Non-pigmented ciliary epithelial cell (primary cell): ENCODE measurements at places on chromosomes 1 and 21.

GRCh38 chr1:95948023-95948422, 714.0 kb downstream of the RWDD3 start:
- DNase-seq: no peak

GRCh38 chr1:112358798-112359408, 37.1 kb upstream of the CTTNBP2NL start:
- no peak for DNase-seq

DNA sequence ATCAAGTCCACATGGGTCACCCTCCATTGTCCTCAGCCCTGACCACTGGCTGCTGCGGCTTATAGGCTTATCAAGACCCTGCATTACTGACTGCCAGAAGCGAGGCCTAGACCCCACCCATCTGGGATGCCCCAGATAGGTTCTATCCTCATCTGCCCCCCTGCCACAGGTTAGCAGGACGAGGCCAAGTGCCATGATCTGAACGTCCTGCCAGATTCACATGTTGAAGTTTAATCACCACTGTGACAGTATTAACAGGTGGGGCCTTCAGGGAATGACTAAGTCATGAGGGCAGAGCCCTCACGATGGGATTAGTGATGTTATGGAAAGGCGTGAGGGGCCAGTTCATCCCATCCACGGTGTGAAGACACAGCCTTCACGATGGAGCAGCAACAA, 6.2 kb upstream of the CPLANE2 start:
- no peak for DNase-seq

GRCh38 chr1:185398599-185398998, 81.6 kb upstream of the IVNS1ABP start:
- DNase-seq: no peak

DNA sequence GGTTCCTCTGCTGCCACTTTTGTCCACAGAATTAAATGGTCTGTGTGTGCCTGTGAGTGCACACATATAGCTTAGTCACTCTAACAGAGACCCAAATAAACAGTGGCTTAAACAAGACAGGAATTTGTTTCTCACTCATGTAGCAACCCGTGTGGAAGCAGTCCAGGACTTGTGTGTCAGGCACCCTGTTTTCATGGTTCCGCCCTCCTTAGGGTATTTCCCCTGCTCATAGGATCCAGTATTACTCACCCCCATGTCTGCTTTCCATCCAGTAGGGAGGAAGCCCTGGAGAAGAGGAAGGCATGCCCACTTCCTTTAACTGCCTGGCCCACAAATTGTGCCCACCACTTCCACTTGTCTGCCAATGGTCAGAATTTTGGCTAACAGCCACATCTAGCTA, 41.3 kb upstream of the TACSTD2 start:
- DNase-seq: peak; percentile 91

- no peak for DNase-seq
Measured at GRCh38 chr1:180811886-180812285, 100.8 kb upstream of the KIAA1614 start.

- no peak for DNase-seq
Measured at GRCh38 chr1:10881046-10881445, 84.6 kb upstream of the CASZ1 start.

GRCh38 chr1:15936025-15936424, 39.9 kb downstream of the ZBTB17 start:
- no peak for DNase-seq

GRCh38 chr21:45618287-45618686, 25.2 kb upstream of the PCBP3 start:
- no peak for DNase-seq

DNA sequence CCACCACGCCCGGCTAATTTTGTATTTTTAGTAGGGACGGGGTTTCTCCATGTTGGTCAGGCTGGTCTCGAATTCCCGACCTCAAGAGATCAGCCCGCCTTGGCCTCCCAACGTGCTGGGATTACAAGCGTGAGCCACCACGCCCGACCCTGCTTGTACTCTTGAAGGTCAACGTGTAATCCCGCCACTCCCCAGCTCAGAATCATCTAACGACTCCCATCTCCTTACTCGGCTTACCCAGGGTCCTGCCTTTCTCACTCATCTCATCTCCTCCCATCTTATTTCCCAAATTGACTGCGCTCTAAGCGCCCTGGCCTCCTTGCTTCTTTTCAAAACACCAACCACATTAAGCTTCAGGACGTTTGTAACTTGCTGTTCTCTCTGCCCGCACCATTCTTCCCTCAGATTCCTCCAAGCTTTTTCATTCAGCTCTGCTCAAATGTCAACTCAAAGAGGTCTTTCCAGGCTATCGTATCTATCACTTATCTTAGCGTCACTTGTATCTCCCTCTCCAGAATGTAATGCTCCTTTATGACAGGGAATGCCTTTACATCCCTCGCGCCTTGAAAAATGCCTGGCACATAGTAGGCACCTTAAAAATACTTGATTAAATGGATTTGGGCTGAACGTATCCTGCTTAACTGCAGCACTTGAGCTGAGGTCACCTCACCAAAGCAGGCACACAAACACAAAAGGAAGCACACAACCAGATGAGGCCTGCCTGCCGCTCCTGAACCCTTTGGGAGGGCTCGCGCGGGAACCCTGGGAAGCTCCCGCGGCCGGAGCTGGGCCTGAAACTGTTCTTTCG, 1.4 kb upstream of the USP1 start:
- DNase-seq: no peak

DNA sequence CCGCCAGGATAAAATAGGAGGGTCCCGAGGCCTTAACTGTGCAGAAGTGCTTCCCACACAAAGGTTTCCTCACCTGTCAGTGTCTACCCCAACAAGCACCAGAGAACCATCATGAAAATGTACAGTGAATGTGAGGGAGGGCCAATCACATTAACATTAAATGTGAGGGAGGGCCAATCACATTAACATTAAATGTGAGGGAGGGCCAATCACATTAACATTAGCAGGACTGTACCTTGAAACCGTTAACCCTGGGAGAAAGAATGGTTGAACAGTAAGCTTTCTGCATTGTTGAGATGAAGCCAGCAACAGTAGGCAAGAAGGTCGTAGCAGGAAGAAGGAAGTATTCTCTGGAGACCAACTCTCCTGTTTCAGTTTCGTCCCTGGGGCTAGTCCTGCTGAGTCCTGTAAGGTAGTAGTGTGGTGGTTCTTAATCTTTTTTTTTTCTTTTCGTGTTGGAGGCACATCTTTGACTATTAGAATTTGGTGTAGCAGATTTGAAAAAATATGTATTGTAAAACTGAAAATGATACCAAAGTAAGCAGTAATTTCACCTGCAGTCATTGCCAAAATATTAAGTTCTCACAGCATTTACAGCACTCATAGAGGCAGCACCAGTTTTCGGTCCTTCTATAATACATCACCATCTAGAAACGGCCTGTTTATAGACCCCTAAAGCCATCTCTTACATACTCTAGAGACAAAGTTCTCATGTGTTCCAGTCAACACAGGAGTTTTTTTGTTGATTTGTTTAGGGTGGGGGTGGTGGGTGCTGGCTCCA, 98.6 kb upstream of the PPP2R5A start:
- DNase-seq: no peak

DNA sequence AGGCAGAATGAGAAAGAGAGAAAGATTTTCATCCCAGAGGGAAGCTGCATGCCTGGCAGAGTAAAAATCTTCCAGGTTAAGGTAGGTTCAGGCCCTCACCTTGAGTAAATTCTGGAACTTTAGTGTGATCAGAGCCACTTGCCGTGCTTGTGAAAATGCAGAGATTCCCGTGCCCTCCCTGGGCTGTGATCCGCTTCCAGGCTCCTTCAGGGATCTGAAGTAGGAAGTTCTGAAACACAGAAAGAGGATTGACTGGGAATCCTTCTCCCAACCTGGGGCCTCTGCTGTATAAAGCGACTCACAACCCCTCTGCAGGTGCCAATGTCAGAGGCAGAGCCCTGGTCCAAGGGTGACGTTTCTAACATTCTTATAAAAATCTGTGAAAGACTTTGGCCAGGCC, 26.6 kb downstream of the NUAK2 start:
- DNase-seq: no peak

GRCh38 chr1:147777694-147778093, 17.3 kb upstream of the GJA5 start:
- DNase-seq: no peak

DNA sequence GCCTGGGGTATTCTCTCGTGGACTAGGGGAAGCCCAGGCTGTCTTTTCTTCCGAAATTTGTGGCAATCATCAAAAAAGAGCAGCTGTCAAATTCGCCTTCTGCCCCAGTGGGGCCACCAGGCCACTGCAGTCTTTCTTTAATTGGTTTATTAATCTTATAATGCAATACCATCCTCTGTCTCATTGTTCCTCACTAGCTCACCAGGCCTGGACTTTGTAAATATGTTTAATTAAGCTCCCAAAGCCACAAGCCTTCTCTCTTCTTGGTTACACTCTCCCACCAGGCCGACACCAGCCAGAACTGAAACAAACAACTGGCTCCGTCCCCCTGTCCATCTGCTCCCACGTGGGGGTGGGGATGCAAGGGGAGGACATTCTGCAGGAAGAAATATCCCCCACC, 22.0 kb upstream of the CAMK1G start:
- no peak for DNase-seq

- DNase-seq: no peak
Measured at GRCh38 chr21:34094949-34095348, 21.6 kb downstream of the MRPS6 start.

DNA sequence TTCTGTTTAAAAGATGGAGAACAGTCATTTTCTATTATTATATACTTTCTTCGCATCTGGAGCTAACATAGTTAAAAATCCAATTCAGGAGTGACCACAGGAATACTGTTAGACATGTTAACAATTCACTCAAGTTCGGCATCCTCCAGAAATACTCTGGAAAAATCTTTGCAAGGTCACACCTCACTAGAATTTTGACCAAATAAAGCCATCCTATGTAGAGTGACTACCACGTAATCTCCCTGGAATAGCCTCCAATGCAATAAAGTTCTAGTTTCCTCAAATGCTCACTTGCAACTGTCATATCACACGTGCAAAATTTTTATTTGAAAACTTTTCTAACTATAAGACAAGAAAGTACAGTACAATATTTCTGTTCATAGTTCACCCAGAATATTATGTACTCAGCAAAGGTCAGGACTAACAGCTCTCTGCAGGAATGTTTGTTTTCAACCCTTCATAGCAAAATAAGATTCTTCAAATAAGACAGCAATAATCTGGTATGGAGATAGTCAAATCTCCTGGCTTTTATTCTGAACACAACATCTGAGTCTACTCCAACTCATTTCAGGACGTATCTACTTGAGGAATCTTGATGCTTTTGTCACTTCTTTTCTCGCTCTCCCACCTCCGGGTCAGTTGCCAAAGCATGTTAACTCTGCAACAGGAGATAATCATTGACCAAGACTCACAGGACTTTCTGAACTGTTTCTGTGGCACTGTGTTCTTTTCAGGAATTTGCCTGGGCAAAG, 82.6 kb downstream of the GDAP2 start:
- no peak for DNase-seq

- DNase-seq: no peak
Measured at GRCh38 chr21:32403201-32403777, 9.2 kb upstream of the EVA1C start.

GRCh38 chr1:19251305-19252196, at the start of the genes EMC1 and MRTO4:
EMC1 (minus strand) TSS chr1:19251524; CDS start chr1:19251509, 15 bp downstream.
MRTO4 (plus strand) TSS chr1:19251805; CDS start chr1:19251836, 31 bp downstream.
- DNase-seq: peak; percentile 32

DNA sequence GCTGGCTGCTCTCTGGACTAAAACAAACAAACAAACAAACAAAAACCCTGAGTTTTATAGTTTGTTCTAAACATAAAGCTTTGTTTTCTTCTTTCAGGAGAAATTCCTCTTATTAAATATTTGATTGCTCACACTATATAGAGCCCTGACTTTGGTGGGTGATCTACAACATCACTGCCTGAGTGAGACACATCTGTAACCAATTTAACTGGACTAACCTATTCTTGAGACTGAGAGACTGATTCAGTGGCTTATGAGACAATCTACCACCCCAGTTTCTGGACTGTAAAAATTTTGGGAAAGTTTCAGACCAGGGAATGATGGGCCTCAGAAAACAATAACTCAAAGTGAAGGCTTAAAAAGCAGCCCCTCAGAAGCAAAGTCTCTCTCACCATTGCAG, 537.0 kb downstream of the NEGR1 start:
- DNase-seq: no peak

- DNase-seq: no peak
Measured at GRCh38 chr1:220748089-220748934, at the start of gene MTARC2. MTARC2 (plus strand) TSS chr1:220748322; CDS start chr1:220748532, 210 bp downstream.

DNA sequence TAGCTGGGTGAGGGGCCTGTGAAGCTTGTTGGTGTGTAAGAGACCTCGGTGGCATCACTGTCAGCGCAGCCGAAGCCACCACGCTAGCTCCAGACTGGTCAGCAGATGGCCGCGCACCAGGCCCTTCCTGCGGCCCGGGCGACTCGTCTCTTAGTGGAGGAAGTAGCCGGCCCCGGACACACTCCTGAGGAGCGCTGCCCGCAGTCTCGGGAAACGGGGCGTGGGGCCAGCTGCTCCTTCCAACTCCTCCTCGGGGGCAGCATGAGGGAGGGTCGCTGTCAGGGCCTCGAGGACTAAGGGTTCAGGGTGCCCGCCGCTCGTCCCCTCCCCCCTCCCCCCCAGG, 20.4 kb downstream of the H3-3A start:
- DNase-seq: no peak

- peak; percentile 5 for DNase-seq
Measured at GRCh38 chr21:33899199-33899598, 16.4 kb downstream of the ATP5PO start.

- no peak for DNase-seq
Measured at GRCh38 chr1:78829644-78830043, 176.9 kb downstream of the ADGRL4 start.

- no peak for DNase-seq
Measured at GRCh38 chr1:89971600-89971999, 23.3 kb upstream of the ZNF326 start.

DNA sequence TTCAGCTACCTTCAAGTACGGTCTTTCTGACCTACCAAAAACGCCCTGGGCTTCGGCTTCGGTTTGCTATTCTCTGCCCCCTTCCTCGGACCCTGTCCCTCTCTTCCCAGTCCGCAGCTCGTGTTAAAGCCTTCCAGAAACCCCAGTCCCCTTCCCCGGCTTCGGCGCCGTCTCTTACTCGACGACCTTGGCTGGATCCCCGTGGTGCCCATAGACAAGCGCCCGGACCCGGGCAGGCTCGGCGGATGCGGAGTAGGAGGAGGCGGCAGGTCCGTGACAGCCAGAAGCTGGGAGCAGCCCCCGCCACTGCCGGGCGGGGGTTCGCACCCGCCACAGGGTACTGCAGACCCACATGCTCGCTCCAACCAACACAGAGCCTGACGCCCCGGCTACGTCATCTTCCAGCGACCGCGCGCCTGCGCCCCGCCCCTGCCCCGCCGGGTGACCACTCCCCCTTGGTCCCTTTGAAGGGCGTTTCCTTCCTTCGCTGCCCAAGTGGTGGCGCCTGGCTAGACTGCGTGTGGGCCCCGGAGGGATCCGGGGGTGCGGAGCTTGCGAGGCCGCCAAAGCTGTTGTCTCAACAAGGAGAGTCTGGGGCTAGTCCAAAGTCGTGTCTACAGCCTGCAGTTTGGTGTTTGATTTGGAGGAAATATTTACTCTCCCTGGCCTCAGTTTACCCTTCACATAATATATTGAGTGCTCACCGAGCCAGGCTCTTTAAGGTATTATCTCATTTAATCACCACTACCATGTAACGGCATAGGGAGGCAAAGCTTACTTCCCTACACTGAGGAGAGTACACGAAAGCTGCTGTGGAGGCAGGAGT, at the start of gene MECR:
MECR (minus strand) TSS at position 382 of the 826 bp plus-strand sequence; CDS start at position 354, 28 bp downstream.
- no peak for DNase-seq

GRCh38 chr21:45409466-45410150, 4.6 kb downstream of the COL18A1 start:
- no peak for DNase-seq
